ENCODE measurements at places on chromosomes 7 and 10.

DNA sequence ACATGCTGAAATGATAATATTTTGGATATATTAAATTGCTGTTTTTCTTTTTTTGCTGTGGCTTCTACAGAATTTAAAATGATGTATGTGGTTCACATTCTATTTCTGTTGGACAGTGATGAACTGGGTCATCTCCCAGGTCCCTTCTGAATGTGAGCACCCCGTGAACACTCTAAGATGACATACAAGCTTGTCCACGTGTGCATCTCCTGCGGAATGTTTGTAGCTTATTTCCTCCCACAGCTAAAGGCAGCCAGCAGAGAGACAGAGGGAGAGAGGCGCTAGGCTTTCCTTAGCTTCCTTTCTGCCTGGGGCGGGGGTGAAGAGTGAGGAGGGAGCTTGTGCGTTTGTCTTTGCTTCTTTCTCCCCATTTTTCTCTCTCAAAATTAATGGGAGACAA is 219.1 kb downstream of the EMX2 start:
- no peak overlapping the region for H3K4me3 ChIP-seq
- H3K27me3 ChIP-seq: peaks cover 11% of the 10 kb centered on the region
- H3K36me3 ChIP-seq: no peaks in the 10 kb centered on the region
- H3K4me1 ChIP-seq: no peaks in the 10 kb centered on the region

DNA sequence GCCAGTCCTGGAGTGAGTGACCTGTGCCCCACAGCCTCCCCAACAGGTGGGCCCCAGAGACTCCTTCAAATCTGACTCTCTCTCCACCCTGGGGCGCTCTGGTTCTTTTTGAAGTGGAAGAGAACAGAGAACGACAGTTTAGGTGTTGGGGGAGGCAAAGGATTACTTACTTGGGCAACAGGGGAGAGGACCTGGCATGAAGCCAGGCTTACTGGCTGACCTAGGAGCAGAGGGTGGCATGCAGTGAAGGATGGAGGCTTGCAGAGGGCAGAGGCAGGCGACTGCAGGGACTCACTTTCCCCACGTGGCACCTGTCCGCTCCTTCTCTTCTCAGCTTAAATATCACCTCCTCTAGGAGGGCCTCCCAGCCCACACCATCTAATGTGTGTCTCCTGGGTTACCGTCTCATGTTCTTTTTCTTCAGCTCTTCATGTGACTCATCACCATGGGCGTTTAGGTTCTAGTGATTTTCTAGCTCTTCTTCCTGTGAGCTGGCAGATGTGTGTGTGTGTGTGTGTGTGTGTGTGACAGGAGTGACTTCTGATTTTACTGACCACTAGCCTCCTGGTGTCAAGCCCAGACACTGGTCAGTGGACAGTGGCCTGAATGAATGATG is 15.5 kb downstream of the LZTS2 start:
- no peak overlapping the region for H3K4me3 ChIP-seq
- no peaks in the 10 kb centered on the region for H3K27me3 ChIP-seq
- no peak for DNase-seq
- H3K4me1 ChIP-seq: peaks cover 18% of the 10 kb centered on the region

- H3K4me1 ChIP-seq: no peaks in the 10 kb centered on the region
- no peak for DNase-seq
- H3K27ac ChIP-seq: no peak overlapping the region
- H3K27me3 ChIP-seq: no peaks in the 10 kb centered on the region
These were observed 26.4 kb upstream of the ITPRID1 start for GRCh38 chr7:31487476-31487875.

DNA sequence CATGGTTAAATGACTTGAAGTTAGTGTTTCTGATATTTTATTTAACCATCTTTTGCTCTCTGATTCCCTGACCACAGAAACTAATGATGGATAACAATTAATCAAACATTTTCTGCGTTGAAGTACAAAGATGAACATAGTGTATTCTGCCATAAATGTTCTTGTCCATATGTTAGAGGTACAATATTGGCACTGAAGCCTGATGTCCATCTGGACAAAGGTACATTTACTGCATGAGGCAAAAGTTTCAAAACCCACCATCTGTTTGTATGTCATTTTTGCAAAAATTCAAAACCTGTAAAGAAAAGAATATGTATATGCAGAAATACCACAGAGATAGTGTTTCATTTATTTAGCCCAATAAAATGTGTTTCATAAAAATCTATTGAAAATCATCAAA is 861.5 kb downstream of the ANKRD7 start:
- H3K4me3 ChIP-seq: no peak overlapping the region
- H3K36me3 ChIP-seq: no peaks in the 10 kb centered on the region
- DNase-seq: no peak
- no peak overlapping the region for H3K27ac ChIP-seq
- no peaks in the 10 kb centered on the region for H3K4me1 ChIP-seq

GRCh38 chr10:119399466-119399865 is 143.1 kb downstream of the RGS10 start:
- no peaks in the 10 kb centered on the region for H3K27me3 ChIP-seq
- H3K36me3 ChIP-seq: no peaks in the 10 kb centered on the region
- no peaks in the 10 kb centered on the region for H3K4me1 ChIP-seq
- DNase-seq: no peak
- no peak overlapping the region for H3K27ac ChIP-seq
- H3K4me3 ChIP-seq: no peak overlapping the region

DNA sequence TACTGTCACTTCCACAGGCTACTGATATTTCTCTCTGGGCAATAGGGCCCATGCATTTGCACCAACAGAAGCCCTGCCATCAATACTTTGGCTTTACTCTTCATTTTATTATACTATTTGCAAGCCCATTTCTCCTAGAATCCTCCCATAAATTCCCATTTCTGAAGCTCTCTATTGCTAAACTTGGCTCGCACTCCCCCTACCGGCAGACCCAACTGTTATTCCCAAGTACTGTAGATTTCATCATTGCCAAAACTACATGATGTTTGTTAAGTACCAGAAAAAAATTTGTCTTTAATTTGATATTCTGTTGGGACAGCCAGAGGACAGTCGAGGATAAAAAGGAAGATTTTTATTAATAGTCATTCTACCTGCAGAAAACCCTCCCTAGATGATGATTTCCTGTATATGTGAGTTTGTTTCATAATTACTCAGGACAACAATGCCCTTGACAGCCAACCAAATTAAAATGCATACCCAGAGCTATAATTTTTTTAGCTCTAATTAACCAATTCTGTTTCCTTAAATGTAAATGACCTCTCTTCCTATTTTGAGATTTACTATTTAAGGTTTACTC is 298.6 kb downstream of the REEP3 start:
- DNase-seq: peak; percentile 42
- no peaks in the 10 kb centered on the region for H3K36me3 ChIP-seq
- no peak overlapping the region for H3K27ac ChIP-seq
- H3K27me3 ChIP-seq: no peaks in the 10 kb centered on the region

- H3K4me1 ChIP-seq: no peaks in the 10 kb centered on the region
- no peak for DNase-seq
- no peaks in the 10 kb centered on the region for H3K27me3 ChIP-seq
- no peak overlapping the region for H3K27ac ChIP-seq
- no peak overlapping the region for H3K4me3 ChIP-seq
- H3K36me3 ChIP-seq: no peaks in the 10 kb centered on the region
These were observed 219.6 kb downstream of the DOCK4 start for GRCh38 chr7:111986601-111987000.

DNA sequence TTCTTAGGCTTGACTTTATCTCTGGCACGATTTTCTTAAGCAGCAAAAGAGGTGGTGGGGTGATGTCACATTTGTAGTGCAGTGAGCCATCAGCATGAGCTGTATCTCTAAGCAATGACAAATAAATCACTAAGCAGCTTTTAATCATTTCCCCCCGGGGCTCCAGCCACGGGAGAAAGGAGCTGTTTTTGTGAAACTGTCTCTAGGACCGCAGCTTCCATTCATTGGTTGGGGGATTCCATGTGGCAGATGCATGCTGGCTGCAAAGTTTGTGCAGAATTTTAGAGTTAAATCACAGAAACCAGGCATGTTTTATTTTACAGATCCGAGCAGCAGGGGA is 464 bp downstream of the KIAA1217 start:
- H3K27ac ChIP-seq: peak overlapping the region; percentile 61
- no peaks in the 10 kb centered on the region for H3K36me3 ChIP-seq
- H3K27me3 ChIP-seq: no peaks in the 10 kb centered on the region
- H3K4me1 ChIP-seq: peaks cover 13% of the 10 kb centered on the region
- DNase-seq: no peak

GRCh38 chr7:73892003-73892999 is 31.3 kb downstream of the TMEM270 start:
- H3K4me3 ChIP-seq: no peak overlapping the region
- H3K27me3 ChIP-seq: no peaks in the 10 kb centered on the region

GRCh38 chr10:32437334-32437733 is 8.6 kb upstream of the CCDC7 start:
- H3K4me1 ChIP-seq: no peaks in the 10 kb centered on the region
- no peak for DNase-seq
- H3K27ac ChIP-seq: no peak overlapping the region
- no peaks in the 10 kb centered on the region for H3K27me3 ChIP-seq
- H3K4me3 ChIP-seq: no peak overlapping the region
- H3K36me3 ChIP-seq: no peaks in the 10 kb centered on the region

- no peaks in the 10 kb centered on the region for H3K4me1 ChIP-seq
- DNase-seq: no peak
- no peaks in the 10 kb centered on the region for H3K27me3 ChIP-seq
- no peaks in the 10 kb centered on the region for H3K36me3 ChIP-seq
- no peak overlapping the region for H3K4me3 ChIP-seq
These were observed 11.0 kb upstream of the NDUFB2 start for GRCh38 chr7:140685407-140686087.

- H3K4me3 ChIP-seq: no peak overlapping the region
- no peak for DNase-seq
- peaks cover 4% of the 10 kb centered on the region for H3K36me3 ChIP-seq
- peaks cover 3% of the 10 kb centered on the region for H3K27me3 ChIP-seq
- H3K27ac ChIP-seq: no peak overlapping the region
- peaks cover 15% of the 10 kb centered on the region for H3K4me1 ChIP-seq
These were observed 2.8 kb downstream of the RBM17 start for GRCh38 chr10:6091630-6092029.

- H3K27me3 ChIP-seq: peaks cover 3% of the 10 kb centered on the region
- no peak overlapping the region for H3K4me3 ChIP-seq
- no peak for DNase-seq
- no peaks in the 10 kb centered on the region for H3K36me3 ChIP-seq
- H3K4me1 ChIP-seq: no peaks in the 10 kb centered on the region
These were observed 38.5 kb downstream of the PYROXD2 start for GRCh38 chr10:98376485-98376884.

DNA sequence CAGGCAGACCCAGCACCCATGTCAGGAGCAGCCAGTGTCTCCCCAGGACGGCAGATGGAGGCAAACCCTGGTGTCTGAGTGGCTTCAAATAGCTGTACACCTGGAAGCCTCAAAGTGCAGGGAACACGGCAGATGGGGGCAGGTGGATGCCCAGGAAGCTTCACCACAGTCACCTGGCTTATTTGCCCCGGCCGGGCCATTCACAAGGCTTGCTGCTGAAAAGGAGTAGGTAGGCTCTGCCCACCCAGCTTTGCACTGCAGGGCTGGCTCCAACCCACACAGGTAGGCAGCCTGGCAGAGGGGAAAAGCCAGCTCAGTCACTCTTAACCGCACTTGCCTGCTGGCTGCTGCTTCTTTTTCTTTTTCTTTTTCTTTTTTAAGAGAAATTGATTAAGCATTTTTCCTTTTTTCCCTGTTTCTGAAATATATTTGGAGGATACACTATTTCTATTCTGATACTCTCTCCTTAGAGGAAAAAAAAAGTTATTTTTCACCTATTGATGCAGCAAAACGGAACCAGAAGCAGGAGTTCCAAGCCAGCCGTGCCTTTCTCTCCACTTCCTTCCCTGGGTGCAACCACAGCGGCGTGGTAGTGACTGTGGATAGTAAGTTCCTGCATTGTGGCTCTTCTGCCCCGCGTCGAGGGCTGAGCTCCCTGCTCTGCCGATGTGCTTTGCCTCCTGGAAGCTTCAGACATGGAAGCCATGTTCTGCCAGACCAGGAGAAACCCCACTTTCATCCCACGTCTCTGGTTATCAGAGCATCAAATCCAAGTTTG is 118.3 kb downstream of the KLF6 start:
- no peaks in the 10 kb centered on the region for H3K4me1 ChIP-seq
- no peak for DNase-seq
- no peak overlapping the region for H3K27ac ChIP-seq
- H3K4me3 ChIP-seq: no peak overlapping the region

GRCh38 chr10:123556736-123557135 is 109.4 kb upstream of the GPR26 start:
- no peak overlapping the region for H3K27ac ChIP-seq
- no peak for DNase-seq
- H3K4me3 ChIP-seq: no peak overlapping the region
- H3K36me3 ChIP-seq: no peaks in the 10 kb centered on the region
- no peaks in the 10 kb centered on the region for H3K4me1 ChIP-seq

GRCh38 chr10:36116731-36117130 is 474.6 kb upstream of the FZD8 start:
- no peak for DNase-seq
- H3K4me1 ChIP-seq: no peaks in the 10 kb centered on the region
- no peaks in the 10 kb centered on the region for H3K36me3 ChIP-seq
- H3K4me3 ChIP-seq: no peak overlapping the region
- no peaks in the 10 kb centered on the region for H3K27me3 ChIP-seq

DNA sequence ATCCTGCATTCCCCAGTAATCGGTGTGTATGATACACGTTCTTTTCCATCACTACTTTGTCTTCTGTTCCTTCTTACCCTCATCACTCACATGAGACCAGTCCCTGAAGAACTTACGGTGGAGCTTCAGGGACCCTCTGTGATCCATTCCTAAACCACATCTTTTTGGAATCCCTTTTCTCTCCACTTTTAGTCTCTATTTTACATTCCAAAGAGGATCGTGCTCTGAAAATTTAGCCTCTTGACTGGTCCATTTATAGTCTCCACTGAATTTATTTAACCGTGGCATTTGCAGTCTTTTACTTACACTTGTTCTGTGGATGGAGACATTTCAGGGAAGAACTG is 109.1 kb downstream of the NT5C2 start:
- no peaks in the 10 kb centered on the region for H3K4me1 ChIP-seq
- H3K27me3 ChIP-seq: no peaks in the 10 kb centered on the region
- no peak overlapping the region for H3K4me3 ChIP-seq
